ENCODE measurements at places on chromosomes 2 and 18.

- DNase-seq = no peak
Measured at GRCh38 chr2:218957671-218958070, 1.8 kb upstream of the CDK5R2 start.

- DNase-seq = no peak
Measured at GRCh38 chr2:12032398-12032797, 286.0 kb downstream of the LPIN1 start.

- DNase-seq = no peak
Measured at GRCh38 chr2:112919086-112919485, 8.1 kb downstream of the IL37 start.

GRCh38 chr2:189127756-189128155, 51.8 kb downstream of the COL5A2 start:
- no peak for DNase-seq

GRCh38 chr2:176924909-176925534, 287.6 kb upstream of the HNRNPA3 start:
- no peak for DNase-seq

DNA sequence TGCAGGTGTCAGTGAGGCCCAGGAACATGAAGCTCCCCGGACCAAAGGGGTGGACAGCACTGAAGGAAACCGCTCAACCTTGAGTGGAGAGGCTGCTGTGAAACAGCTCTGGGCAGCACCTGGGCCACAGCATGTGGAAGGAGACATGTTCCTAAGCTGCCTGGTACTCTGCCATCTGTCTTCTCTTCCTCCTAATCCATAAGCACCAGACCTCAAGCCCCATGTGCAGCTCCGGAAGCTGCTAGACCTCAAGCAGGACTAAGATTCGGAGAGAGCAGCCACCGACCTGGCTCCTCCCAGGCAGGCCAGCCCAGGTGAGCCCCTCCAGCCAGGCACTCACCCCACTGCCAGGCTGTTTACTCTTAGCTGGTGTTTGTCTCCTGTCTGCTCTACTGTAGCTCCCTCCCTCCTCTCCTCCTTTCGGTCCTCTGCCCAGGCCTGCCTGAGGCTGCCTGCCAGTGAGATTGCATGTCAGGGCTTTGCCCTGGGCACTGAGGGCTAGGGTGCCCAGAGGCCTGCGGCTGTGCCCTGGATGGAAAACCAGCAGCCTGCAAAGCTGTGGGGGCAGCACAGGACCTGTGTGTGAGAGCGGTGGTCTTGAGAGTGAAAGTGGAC, 53.7 kb downstream of the BCL11A start:
- no peak for DNase-seq

- DNase-seq = no peak
Measured at GRCh38 chr18:77772177-77772576, 522.5 kb downstream of the GALR1 start.

- no peak for DNase-seq
Measured at GRCh38 chr18:41829647-41830516, 125.2 kb upstream of the PIK3C3 start.

DNA sequence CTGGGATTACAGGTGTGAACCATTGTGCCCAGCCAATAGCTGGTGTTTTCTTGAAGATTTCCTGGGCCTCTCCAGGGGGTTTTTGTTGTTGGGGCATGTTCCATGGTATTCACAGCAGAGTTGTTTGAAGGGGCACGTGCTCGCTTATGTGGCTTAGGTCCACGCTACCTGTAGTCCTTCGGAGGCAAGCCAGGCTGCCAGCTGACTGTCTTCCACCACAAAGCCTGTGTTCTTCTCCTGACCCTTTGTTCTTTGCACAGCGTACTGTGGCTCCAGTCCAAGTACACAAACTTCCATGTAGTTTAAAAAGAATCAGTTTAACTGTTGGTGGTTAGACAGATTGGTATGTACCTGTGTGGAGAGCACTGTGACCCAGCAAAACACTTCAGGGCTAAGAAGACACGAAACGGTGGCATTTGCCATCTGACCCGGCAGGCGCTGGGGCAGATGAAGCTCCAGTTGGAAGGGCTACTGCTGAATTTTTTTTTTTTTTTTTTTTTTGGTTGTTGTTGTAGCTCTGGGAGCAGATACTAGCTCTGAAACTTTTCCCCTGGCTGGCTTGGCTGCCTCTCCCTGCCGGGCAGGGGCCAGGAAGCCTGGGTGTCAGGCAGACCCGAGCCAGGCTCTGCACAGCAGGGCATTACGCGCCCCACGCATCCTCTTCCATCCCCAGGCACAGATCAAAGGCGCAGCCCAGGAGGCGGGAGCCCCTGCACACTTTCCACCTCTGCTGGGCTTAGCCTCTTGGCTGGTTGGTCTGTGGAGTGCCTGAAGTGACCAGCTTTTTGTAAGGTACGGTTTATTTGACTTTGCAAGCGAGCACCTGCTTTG, 5.7 kb downstream of the GREB1 start:
- no peak for DNase-seq

GRCh38 chr2:1248187-1248586, 165.1 kb upstream of the TPO start:
- no peak for DNase-seq

GRCh38 chr2:100876231-100876860, 56.4 kb downstream of the NPAS2 start:
- no peak for DNase-seq

DNA sequence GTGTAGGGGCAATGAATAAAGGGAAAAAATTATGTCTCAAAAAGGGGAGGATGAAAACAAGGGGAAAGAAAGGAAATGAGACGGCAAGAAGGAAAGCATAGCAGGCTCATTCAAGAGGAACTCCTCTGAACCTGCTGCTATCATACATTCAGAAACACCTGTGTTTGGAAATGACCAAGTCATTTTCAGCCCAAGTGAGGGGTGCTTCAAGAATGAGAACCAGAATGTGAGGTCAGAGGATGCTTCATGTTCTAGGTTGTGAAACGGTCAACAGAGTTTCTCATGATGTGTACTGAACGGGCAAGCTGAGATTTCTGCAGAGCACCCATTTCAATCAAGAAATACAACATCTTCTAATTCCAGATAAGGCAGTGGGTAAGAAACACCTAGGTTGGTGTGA, 1367.2 kb upstream of the CELF4 start:
- DNase-seq = no peak

- peak; percentile 59 for DNase-seq
Measured at GRCh38 chr2:198374375-198375082, 570.1 kb downstream of the PLCL1 start.

DNA sequence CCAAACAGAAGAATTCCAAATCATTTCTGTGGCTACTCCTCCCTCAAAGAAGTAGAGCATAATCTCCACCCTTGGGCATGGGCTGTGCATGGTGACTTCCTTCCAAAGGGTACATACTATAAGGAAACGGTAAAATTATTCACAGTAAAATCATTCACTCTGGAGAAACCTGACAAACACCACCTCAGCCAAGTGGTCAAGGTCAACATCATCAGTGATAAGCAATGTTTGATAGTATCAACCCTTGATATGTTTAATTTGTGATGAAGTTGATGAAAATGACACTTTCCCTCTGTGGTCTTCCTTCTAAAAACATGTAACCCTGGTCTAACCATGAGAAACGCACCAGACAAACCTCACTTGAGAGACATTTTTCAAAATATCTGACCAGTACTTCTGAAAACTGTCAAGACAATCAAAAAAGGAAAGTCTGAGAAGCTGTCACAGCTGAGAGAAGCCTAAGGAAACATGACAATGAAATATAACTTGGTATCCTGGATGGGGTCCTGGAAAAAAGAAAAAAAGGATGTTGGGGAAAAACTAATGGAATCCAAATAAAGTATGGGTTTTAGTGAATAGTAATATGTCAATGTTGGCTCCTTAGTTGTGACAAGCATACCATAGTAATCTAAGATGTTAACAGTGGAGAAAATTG, 9.4 kb upstream of the TXNDC2 start:
- no peak for DNase-seq

- DNase-seq = no peak
Measured at GRCh38 chr2:173963323-173963816, 1.8 kb downstream of the SP3 start.

DNA sequence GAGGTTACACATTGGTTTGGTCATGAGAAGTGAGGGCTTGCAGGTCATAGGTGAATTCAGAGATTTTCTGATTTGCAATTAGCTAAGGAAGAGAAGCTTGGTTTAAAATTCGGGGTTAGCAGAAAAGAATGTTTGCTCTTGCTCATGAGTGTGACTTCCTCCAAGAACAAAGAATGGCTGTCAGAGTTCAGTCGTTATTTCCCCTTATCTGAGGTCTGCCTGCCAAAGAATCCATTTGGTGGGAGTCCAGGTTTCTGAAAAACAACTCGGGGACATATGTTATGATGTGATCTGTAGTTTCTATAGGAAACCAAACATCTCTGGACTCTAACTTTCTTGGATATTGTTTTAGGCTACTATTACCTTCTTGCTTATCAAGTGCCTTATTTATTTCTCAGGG, 3.2 kb upstream of the UGT1A6 start:
- no peak for DNase-seq

DNA sequence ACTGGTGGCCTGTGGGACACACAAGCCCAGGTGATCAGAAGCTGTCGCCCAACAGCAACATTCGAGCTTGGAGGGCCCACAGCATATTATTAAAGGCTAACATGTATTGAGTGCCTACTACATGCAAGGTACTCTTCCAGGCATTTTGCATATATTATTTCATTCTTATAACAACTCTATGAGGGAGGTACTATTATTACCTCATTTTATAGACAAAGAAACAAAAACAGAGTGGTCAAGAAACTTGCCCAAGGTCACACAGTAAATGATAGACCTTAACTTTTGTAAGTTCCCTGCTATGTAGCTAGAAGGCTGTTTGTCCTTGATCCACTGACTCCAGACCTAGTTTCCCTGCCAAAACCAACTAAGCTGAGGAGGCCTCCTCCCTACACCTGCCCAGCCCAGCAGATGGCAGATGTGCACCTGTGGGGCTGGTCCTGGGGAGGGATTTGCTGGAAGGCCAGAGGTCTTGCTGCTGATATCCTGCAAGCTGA, 35.7 kb downstream of the KANSL3 start:
- no peak for DNase-seq

DNA sequence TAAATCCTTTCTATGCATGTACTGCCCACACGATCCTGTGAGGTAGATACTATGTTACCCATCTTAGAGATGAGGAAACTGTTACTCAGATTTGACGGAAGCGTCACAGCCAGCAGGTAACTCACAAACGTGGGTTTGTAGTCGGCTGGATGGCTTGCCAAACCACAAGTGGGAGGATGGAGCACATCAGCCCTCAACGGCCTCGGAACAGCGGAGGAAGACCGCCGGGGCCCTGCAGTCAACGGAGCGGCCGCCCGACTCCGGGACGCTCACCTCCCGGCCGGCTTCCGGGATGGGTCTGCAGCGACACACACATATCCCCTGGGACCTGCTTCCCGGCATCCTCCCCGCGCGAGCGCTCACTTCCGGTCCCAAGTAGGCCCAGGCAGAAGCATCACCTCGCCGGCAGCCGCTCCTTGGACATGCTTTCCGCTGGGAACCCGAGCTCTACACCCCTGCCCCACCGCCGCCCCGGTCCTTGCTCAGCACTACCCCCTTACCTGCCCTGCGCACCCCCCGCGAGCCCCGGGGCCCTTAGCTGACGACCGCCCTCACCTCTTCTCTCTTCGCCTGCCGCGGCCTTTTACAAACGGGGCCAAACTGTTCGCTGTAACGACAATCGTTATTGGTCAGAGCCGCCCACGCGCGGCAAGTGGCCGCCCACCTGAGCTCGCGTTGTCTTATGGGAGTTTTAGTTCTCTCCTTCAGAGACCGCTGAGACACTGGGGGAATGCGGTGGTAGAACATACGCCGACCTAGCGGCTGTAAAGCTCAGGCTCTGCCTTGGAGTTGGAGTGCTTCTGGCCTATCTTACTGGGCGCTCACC, at the start of gene C2orf42:
Gene C2orf42 (minus strand): TSS at position 602 of the 826 bp plus-strand sequence. CDS start 9,034 bp downstream, outside the sequence.
- peak; percentile 95 for DNase-seq

- no peak for DNase-seq
Measured at GRCh38 chr2:72033636-72034035, 114.0 kb downstream of the CYP26B1 start.

- no peak for DNase-seq
Measured at GRCh38 chr2:238448031-238448955, 21.6 kb downstream of the ASB1 start.

DNA sequence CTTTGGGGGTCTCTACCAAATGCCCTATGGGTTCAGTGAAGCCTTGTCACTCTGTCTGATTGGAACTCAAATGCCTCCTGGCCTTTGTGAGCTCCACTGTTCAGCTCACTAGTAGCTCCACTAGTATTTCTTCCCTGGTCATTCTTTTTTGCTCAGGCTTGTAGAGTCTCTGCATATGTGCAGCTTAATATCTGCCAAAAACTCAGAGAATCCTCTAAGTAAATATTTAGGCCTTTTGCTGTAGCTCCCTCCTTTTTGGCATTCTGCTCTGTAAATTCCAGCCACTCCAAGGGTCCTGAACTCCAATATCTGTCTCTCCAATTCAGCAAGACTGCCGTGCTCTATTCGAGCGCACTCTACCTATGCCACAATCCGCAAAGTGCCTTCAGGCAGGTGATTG, 146.5 kb downstream of the MAIP1 start:
- DNase-seq = no peak

- DNase-seq = no peak
Measured at GRCh38 chr2:75532488-75532887, 28.3 kb downstream of the EVA1A start.

DNA sequence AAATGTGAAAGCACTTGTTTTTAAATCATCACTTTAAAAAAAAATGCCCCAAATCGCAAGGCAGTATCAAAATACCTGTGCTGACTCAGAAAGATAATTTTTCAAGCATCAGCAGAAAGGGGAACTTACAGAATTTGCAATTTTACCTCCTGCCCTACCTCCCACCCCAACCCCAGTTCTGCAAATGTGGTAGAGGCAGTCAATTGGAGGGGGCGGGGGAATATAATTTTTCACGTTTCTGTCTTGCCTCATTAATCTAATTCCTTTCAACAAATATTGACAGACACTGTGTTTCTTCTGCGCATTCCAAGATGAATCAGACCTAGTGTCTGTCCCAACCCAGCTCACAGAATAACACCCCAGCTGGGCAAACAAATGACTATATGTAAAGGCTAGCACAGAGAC, 76.8 kb downstream of the ALPK2 start:
- no peak for DNase-seq

DNA sequence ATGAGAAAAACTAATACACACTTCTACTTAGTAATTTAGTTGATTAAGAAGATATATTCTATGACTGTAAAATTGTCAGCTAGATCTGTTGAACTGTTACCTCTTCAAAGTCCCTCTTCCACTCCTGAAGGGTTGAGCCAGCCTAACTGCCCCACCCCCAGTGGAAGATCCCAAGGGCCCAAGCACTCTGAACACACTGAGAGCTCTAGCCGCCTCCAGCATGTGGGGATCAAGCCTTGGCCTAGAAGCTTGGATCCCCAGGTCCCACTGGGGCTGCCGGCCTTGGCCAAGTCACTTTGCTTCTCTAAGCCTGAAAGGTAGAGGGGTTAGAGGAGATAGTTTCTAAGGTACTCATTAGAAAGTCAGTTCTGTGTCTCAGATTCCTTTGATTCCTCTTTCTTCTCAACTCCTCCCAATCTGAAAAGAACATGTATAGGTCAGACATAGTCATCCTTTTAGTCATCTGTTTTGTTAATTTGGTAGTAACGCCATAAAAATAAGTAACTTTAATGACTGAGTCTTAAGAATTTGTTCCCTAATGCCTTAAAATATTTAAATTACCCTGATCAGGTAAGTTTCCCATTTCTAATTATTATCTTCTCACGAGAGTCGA, 5.6 kb downstream of the CPSF3 start:
- DNase-seq = no peak

Data from AG09309 (cell line).